NCI-H82 (cell line): ENCODE measurements at places on chromosomes 2 and 18.
A peak's percentile ranks its signal among the peaks of the same experiment; 100 is the strongest.

- DNase-seq = no peak
These were observed 72.2 kb downstream of the LYPD1 start for GRCh38 chr2:132597831-132598230.

DNA sequence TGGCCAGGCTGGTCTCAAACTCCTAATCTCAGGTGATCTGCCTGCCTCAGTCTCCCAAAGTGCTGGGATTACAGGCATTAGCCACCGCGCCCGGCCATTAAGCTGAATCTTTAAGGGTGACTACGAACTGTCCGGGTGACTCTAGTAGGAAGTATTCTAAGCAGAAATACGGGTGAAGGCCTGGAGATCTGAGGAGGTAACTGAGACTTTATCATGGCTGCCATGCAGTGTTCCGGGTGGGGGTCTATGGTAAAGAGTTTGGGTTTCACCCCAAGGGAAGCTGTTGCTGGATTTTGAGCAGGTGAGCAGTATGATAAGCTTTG is 20.1 kb upstream of the ROCK2 start:
- DNase-seq = no peak

DNA sequence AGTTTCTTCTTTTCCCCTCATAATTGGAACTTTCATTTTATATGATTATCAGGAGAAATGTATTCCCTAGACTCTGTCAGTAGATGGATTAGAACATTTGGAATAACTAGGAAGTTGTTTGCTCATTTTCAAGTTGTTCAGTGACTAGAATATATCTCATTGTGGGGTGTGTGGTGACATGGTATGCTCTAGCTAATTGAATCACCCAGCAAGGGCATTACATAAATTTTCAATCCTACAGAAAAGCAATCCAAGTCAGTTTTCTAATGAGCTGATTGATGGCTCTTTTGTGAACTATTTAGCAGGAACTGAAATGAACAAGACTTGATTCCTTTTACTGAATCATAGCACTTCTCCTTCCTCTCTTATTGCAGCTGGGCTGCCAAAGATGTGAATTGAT is 461.4 kb downstream of the TGIF1 start:
- DNase-seq = no peak

- no peak for DNase-seq
These were observed 73.6 kb upstream of the AFF3 start for GRCh38 chr2:100216015-100216414.

DNA sequence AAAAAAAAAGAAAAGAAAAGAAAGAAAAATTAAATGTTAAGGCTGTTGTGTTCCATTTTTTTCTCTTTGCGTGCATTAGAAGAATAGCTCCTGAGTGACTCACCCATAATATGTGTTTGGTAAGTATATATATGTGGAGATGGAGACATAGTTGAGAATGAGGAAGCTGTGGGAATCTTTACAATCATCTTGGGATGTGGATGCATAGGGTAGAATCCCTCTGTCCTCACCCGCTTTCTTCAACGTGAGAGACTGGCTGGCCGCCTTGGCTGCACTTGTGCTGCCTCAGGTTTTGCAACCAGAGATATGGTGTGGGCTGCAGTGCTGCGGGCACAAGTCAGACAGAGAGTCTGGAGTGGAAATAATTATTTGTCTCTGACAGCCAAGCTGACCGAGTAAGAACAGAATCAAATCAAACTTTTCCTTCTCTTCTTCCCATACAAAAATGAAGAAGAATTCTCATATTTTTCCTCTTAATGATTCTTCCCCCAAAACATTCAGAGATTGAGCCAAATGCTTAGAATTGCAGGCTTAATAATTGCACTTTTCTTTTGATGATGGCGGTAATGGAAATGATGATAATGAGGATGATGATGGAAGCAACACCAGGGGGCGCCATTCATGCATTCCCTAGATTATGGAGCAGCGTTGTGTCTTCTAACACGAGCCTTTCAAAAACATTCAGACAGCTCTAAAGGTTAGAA is 48.5 kb downstream of the SERPINB7 start:
- DNase-seq = peak; percentile 34

- no peak for DNase-seq
These were observed 54.9 kb downstream of the ACTR2 start for GRCh38 chr2:65282477-65283053.

- no peak for DNase-seq
These were observed 283.3 kb downstream of the DCDC2C start for GRCh38 chr2:3986530-3987258.

- DNase-seq = no peak
These were observed 3.0 kb downstream of the GPR55 start for GRCh38 chr2:230921806-230922595.

DNA sequence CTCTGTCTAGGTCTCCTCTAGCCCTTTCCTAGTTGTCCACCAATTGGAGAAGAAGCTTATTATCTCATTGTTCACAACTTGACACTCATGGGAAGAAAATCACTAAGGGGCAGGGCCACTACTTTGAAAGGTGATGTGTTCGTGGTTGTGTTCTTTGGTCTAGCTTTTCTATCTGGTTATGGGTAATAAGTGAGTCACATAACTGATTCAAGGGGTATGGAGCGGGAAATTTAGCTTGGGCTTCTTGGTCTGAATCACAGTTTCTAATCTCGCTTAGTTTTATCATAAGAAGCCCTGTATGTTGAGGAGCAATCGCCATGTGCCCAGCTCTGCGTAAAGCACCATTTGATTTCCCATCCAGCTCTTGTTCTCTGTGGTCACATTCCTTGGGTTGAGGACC is 18.7 kb upstream of the DYTN start:
- DNase-seq = no peak

GRCh38 chr2:239684271-239684810 is 283.5 kb upstream of the HDAC4 start:
- no peak for DNase-seq

GRCh38 chr2:181517685-181518301 is 60.6 kb downstream of the ITGA4 start:
- no peak for DNase-seq

DNA sequence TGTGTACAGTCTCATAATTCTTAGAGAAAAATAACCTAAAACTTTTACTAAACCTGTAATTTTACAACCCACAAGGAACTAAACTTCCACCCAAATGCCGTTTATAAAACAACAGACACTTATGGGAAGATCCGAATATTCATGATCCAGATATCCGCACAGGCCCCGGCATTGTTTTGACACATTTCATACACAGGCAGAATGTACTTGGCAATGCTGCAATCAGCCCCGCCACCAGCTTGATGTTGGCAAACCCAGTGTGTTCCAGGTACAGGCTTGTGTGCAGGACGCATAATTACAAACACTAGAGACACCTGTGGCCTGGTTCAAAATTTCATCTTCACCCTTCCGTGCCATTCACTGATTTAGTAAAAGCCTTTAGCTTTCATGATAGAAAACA is 393.0 kb upstream of the SALL3 start:
- DNase-seq = no peak

- no peak for DNase-seq
These were observed 52.6 kb upstream of the HS6ST1 start for GRCh38 chr2:128371248-128371630.

DNA sequence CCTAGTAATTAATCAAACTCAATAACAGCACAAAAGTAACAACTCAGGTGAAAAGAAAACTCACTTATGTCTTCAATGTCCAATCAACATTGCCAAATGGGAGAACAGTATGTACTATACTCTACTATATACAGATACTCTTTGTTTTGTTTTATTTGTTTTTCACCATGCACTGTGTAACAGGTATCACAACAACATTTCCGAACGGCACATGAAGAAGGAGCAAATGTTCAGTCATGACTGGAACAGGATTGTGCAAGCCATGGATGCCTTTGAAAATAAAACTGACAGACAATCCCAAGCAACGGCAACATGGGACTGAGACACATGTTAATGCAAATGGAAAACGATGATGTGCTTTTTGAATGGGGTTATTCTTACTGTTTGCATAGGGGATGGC is 334.9 kb upstream of the THUMPD2 start:
- no peak for DNase-seq

GRCh38 chr2:235922839-235923238 is 245.3 kb downstream of the GBX2 start:
- DNase-seq = no peak
